ENCODE measurements at places on chromosomes 12 and 14. TPM values are rescaled to one million over a fixed set of nuclear protein-coding genes. Genes with fewer than 3 reads are reported as not detected.

The SLCO1B1 gene
- not detected for total RNA-seq

The AP5M1 gene
- total RNA-seq, result 21.0 TPM

The HOTAIR gene
- 0.32 TPM for total RNA-seq

The MSRB3 gene
- 49.7 TPM for total RNA-seq

The TPPP2 gene
- not detected for total RNA-seq

The TSPAN11 gene
- total RNA-seq, result 0.94 TPM

DNA sequence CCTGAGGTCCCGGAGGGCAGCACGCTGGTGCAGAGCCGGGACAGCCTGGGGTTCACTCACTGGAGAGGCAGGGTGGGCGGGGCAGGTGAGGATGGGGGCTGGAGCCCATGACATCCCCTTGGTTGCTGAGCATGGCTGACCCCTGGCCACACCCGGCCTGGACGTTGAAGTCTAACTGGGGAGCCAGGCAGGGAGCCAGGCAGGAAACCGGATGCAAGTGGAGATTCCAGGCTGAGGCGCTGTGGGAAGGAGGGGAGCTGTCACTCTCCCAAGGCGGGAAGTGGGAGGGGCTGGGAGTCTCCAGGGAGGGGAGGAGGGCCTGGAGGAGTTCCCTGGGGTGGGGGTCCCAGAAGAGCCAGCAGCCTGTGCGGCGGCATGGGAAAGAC lies 7.7 kb upstream of the INF2 start:
- no peak for DNase-seq

GRCh38 chr14:101628975-101629374 lies 67.7 kb downstream of the DIO3 start:
- no peak for DNase-seq

DNA sequence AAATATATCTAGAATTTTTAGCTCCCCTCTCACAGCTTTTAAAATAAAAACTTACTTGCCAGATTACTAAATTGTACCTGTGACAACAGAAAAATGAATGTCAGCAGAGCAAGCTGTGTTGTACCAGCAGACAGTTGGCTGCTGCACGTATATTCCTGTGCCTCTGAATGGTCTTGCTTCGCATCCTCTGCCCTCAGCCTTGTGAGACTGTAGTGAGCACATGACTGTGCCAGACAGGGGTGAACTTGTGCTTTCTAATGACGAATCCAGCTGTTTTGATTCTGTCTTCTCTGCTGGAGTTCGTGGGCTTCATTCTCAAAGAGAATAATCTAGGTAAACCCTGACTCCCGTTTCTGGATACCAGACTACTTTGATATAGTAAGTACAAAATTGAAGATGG lies 58.3 kb upstream of the FRMD6 start:
- DNase-seq, result no peak

DNA sequence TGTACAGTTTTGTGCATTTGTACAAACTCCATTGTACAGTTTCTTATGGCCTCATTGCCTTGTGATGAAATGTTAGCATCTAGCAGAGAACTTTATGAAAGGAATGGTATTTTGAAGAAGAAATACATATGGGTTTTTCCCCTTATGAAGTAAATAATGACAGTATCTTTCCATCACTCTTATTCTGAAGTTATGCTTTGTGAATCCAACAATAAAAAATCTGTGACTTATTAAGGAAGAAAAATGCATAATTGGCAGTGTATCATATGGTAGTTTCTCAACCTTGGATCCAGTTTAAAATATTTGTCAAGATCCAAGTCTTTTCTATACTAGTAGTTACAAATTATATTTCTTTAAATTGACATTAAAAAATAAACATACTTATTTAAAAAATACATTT lies 859.1 kb upstream of the FLRT2 start:
- DNase-seq, result no peak

DNA sequence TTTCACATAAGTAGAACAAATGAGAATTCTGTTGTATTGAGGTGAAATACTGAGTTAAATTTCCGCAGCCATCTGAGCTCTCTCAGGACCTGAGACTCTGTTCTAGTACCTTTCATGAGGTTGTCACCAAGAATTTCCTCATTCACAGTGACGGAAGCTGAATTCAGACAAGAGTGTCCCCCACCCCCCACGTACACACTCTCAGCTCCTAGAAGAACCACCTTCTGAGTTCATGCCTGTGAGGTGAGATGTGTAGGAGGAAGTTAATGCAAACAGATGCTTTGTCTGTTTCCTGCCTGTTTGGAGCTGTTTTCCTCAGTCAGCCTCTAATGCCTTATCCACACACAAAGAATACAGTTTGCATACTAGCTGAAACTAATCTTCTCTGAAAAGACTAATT lies 18.2 kb downstream of the BICDL1 start:
- no peak for DNase-seq

DNA sequence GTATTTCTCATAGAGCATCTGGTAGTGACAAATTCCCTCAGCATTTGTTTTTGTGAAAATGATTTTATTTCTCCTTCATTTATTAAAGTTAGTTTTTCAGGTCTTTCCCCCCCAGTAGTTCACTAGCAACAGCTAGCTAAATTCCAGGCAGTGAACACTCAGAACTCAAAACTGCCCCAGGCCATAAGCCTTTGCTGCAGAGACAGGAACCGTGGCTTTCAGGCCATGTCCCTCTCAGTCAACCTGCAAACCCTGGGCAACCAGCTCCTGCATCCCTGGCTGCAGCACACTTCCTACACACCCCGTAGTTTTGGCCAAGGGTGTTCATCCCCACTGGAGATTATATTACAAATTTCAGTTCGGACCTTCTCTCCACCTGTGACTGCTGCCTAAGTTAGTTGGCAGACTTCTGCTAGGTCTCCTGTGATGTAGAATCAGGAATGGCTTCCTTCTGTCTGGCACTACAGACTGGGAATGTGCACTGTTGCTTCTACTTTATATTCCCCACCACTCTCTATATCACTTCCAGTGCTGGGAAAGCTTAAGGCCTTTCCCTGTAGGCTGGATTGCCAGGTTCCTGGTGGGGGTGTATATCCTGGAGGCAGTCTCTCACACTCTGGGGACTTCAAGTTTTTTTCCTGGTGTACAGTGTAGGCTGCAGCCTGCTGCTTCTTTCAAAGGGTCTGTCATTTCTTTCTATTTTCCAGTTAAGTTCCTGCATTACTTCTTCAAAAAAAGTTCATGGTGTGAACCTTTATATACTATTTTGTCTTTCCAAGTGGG lies 924.4 kb upstream of the LRFN5 start:
- no peak for DNase-seq

- no peak for DNase-seq
Measured at GRCh38 chr12:124967016-124967739, 21.8 kb downstream of the DHX37 start.
